ENCODE measurements at places on chromosomes 2 and 18. TPM values are rescaled to one million over a fixed set of nuclear protein-coding genes. Genes with fewer than 3 reads are reported as not detected.

The HOXD10 gene
- total RNA-seq: not detected

The RPRM gene
- 1.2 TPM for total RNA-seq

The IGFBP5 gene
- total RNA-seq: 25.2 TPM

The LIPG gene
- 5.6 TPM for total RNA-seq

The IL1R1 gene
- 195 TPM for total RNA-seq

The PSMA8 gene
- total RNA-seq: not detected

The CHRND gene
- 0.26 TPM for total RNA-seq
